Bronchial epithelial cell (primary cell): ENCODE measurements at places on chromosomes 3 and 15.

- DNase-seq, result no peak
These were observed 11.4 kb downstream of the PPP1R2 start for GRCh38 chr3:195531683-195532082.

- peak; percentile 16 for DNase-seq
These were observed 30.0 kb upstream of the CMTM8 start for GRCh38 chr3:32208447-32208846.

DNA sequence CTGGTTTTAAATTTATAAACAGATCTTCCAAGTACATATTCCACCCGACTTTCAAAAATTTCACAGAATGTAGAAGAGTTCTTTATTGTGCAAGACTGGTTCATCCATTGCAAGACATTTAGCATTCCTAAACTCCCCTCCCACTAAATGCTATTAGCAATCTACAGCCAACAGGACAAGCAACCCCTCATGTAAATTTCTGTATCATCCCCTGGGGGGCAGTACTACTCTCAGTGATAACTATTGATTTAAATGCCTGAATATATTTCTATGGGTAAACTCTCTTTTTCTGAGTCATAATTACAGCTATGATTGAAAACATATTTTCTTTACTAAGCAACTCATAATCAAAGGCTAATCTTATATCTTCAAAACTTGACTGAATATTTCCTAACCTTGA, 10.7 kb upstream of the SLC15A2 start:
- peak; percentile 77 for DNase-seq

DNA sequence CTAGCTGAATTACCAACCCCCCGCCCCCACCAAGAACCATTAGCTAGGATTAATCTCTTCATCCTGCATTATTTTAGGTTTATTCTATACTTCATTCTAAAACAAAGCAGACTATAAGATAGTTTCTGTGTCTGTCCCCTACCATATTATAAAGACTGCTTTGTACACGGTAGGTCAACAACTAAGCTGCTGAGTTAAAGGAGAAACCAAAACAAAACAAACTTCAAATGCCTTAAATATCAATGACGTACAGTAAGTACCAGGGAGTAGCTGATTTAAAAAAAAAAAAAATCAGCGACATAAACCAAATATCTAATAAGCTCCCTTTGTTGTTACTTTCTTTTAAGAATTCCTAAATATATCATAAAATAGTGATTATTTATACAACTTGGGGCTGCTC, 7.8 kb upstream of the VGLL4 start:
- DNase-seq, result no peak

DNA sequence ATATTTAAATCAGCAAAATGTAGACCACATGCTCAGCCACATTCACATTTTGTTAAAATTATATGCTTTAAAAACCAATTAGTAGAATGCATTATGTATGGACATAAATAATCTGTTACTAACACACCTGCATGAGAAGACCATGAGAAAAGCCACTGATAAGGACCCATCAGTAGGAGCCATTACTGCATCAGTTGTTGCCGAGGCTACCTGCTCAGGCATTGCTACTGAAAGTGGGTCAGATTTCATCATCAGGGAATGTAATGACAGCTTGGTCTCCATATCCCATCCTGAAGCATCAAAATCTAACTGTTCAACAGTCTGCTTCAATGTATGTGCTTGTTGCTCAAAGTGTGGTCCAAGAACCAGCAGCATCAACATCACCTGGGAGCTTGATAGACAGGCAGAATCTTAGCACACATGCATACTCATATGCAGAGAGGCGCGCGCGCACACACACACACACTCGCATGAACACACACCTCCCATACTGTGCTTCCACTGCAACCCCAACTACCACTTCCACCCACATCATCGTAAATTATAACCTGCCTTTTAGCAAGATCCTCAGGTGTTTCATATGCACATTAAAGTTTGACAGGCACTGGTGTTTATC, 72.4 kb upstream of the FOXB1 start:
- DNase-seq, result no peak

GRCh38 chr15:94231723-94232468, 535 bp downstream of the MCTP2 start:
- peak; percentile 32 for DNase-seq

DNA sequence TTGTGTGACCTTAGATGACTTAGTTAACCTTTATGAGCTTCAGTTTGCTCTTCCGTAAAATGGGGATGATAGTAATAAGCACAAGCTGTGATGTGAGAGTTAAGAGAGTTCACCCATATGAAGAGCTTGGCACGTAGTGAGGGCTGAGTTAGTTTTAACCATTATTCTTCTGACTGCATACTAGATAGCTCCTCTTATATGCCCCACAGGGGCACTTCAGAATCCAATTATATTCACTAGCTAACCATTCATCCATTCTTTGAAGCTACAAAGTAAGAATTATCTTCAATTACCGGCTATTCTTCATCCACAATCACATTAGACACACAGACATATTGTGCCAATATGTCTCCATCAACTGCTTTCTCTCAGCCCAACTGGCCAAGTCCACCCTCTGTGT, 159.0 kb upstream of the STT3B start:
- DNase-seq, result no peak

DNA sequence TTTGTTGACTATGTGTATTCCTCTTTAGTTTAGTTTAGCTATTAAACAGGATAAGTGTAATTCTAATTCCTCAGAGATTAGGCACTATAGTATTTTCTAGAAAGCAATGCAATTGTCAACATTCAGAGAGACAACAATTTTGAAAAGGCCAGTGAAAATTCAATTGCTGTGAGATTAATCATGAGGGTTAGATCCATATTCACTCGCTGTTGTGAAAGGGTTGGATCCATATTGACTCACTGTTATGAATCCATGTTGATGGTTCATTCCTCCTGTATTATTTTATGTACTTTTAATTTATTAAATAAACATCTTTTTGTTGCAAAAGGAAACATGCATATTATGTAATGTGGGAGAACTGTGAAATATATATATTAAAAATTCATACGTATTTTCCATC, 641 bp downstream of the TRAT1 start:
- no peak for DNase-seq

DNA sequence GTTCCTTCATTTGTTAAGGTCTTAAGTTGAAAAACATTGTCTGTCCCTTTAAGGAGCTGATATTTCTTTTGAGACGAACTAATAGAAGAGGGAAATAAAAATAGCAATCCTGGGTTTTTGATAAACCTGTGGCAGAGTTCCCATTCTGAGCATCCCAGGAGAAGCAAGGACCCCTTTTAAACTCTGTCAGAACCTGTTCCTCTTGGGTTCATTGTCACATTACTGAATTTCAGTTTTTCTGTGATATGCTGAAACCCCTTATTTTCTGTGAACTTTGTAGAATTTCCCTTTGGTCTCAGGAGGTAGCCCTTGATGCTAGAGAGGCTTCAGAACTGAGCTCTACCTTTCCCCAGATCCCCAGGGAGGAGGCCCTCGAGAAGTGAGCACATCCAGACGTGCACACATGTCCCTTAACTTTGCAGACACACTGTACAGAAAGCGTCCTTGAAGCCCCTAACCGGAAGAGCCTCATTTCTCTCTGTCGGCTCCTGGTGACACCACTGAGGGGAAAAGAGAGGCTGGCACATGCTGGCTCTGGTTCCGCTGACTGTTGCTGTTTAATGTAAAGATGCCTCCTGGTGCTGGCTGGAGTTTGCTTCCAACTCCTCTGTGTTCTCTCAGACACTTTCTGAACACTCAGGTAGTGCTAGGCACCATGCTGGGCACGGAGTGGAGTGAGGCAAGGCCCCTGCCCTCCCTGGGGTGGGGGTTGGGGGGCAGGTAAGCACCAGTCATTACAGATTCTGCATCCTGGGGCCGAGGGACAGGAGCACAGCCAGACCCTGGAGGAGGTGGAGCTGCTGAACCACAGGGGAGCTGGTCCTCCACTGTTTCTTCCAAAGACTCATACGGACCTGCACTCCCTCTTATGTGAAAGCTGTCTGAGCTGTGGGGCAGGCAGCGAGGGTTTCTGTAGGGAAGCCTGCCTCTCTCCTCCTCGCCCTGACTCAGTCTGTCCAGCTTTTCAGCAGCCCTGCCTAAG, 77.5 kb downstream of the CHDH start:
- no peak for DNase-seq

DNA sequence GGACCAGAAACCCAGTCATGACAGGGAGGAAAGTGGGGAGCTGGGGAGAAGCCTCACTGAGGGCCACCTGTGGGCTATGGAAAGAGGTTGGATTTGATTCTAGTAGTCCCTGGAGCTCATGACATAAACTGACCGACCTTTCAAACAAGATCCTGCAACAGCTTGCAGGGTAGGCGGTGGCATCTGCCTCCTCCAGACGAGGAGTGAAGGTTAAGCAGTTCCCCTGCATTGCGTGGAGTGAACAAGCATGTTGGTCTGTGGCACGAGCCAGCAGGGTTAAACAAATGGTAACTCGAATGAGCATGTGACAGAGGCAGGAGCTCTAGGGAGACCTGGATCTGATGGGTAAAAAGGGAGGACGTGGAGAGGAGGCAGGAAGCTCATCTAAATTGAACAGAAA, 12.7 kb downstream of the TGM4 start:
- peak; percentile 60 for DNase-seq

DNA sequence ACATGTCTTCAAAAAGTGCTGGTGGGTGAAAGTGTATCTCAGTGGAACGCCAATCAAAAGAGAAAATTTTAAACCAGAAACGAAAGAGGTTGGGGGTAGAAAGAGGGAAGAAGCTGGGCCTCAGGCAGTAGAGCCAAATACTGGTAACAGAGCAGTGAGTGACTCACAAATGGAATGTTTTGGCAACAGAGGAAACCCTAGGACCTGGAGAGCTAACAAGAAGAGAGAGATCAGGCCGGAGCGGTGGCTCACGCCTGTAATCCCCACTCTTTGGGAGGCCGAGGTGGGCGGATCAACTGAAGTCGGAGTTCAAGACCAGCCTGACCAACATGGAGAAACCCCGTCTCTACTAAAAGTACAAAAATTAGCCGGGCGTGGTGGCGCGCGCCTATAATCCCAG, 450.8 kb upstream of the NAALADL2 start:
- peak; percentile 16 for DNase-seq

- peak; percentile 94 for DNase-seq
These were observed 83.0 kb upstream of the NAALADL2 start for GRCh38 chr3:174776123-174776522.

GRCh38 chr15:78048628-78048920, 28.9 kb downstream of the TBC1D2B start:
- DNase-seq, result no peak

DNA sequence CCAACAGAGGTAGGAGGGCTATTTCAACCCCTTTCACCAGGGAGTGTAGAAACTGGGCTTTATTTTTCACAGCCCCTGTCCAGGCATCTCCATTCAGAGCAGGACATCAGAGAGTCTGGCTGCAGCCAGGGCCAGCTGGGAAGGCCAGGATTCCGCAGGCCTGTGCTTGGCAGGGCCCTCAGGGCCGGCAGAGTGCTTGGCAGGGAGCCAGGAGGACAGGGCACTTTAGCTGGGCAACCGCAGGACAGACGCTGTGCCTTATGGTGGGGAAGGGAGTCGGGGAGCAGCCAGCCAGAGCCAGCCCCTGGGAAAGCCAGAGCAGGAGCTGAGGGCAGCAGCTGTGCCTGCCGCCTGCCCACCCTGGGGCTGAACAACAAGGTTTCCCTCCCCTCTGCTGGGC, 34.5 kb upstream of the IQCF6 start:
- no peak for DNase-seq

- DNase-seq, result no peak
These were observed 193.1 kb downstream of the ABHD5 start for GRCh38 chr3:43883729-43884396.

DNA sequence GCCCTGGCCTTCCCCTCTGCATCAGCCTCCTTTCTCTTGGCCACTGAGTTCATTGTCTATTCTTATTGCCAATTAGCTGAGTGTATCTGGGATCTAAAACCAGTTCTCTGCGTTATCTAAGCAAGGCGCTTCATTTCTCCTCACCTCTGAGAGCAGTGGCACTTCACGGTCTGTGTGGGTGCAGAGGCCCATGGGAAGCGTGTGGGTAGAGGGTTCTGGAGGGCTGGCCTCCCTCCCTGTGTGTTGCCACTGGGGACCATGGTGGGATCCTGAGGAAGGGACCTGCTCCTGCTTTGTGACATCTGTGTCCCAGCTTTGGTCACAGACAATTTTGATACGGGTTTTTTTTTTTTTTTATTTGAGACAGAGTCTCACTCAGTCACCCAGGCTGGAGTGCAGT, 32.7 kb downstream of the EDEM1 start:
- no peak for DNase-seq

- peak; percentile 55 for DNase-seq
These were observed 50.1 kb downstream of the CALML4 start for GRCh38 chr15:68154923-68155559.

- DNase-seq, result peak; percentile 41
These were observed 31.0 kb upstream of the ATOSA start for GRCh38 chr15:52710050-52710707.

GRCh38 chr3:114452256-114452655, 158.4 kb downstream of the TIGIT start:
- no peak for DNase-seq

GRCh38 chr3:103126115-103126514, 691.3 kb downstream of the ZPLD1 start:
- no peak for DNase-seq

GRCh38 chr3:99586701-99587100, 51.7 kb upstream of the COL8A1 start:
- DNase-seq, result no peak
